Kidney (tissue), 22 donors: ENCODE measurements at places on chromosomes 5 and 9.

DNA sequence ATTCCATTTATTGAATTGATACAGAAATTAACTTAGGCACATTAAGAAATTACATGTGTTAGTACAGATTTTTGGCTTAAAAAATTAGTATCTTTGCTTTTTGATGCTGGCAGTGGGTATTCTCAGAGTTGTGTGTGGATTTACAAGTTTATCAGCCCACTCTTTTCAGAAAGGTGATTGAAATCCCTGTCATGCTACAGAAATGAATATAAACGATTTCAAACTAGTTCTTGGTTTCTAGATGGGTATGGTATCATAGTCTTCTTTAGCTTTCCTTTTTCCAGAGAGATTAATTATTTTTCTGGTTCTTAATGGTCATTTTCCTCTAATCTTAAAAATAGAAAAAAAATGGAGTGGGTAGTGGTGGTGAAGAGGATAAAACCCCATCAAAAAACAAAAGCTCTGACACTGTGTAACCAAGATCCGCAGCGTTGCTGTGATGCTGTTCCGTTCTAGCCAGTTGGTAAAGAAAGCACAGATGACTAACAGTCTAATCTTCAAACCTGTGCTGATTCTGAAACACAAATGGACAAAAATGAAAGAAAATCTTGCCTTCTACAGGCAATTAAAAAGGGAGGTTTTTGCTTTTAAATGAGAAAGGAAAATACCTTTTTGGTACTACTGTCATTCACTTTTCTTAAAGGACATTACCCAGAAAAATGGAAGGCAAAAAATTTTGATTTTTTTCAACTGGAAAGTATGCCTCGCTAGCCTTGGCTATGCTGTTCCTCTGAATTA is 5.2 kb downstream of the LRRTM2 start:
- DNase-seq, result no peak

DNA sequence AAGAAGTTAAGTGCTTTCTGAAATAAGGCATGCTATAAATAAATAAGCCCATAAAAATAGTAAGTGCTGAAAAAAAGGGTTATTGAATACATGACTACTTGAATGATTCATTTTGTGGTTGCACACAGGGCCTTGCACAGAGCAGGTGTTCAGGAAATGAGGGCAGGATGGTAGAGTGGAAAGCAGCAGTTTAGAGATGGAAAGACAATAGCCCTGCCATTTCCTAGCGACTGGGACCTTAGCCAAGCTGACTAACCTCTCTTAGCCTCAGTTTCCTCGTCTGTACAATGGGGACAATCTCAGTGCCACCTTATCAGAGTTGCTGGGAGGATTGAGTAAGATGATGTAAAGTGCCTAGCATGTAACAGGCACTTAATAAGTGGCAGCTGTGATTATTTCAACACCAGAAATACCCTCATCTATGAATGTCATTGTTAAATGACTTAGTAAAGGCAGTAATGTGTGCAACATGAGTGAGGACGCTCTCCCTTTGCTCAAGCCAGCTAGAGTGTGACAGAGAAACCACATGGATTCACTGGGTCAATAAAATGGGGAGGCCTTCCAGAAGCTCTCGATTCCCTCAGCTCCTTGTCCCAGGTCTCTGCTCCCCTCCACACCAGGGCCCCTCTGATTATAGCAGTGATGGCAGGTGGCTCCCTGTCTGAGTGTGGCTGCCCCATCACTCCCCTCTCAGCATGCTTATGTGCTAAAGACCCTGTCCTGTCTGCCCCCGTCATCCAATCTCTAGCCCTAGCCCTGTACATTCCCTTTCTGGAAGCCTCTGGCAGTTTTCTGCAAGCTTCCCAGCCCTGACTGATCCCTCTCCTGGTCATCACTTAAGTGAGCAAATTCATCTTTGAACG is 16.0 kb upstream of the PHF19 start:
- no peak for DNase-seq

DNA sequence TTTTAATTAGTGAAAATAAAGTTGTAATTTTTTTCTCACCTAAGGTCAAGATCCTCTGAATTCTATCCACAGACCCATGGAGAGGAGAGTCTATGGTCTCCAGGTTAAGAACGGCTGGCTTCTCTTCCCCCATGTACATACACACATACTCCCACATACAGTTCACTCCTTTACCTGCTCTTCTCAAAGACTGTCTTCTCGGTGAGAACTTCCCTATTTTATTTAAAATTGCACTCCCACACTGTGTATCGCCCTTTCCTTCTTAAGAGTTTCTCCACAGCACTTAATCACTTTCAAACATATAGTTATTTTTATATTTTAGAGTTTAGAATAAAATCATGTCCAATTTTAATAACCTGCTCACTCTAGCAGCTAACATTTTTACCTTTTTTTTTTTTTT is 3.6 kb upstream of the JADE2 start:
- DNase-seq, result no peak

GRCh38 chr9:87425202-87425601 is 72.5 kb upstream of the DAPK1 start:
- no peak for DNase-seq

DNA sequence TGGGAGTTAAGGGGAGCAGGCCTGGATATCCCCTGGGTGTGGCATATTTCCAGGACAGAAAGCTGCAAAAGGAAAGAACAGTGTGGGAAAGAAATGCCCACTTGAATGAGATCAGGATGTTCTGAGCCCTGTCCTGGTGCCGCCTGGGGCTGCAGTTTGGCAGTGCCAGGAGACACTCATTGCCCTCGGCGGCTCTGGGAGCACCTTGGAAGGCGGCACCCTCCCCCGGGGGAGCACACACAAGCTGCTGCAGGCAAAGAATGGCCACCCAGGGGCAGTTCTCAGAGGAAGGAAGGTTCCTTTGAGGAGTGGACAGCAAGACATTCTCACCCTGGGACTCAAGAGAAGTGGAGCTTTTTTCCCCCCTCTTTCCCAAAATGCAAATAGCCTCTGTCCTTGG is 305.3 kb downstream of the NTRK2 start:
- DNase-seq, result no peak

- DNase-seq, result peak; percentile 25
Observed at GRCh38 chr5:124263680-124264491, 482.6 kb downstream of the ZNF608 start.
